T47D (cell line): ENCODE measurements at places on chromosomes 11 and 22.

- no peak for DNase-seq
These were observed 8.4 kb downstream of the CBX6 start for GRCh38 chr22:38863531-38864131.

DNA sequence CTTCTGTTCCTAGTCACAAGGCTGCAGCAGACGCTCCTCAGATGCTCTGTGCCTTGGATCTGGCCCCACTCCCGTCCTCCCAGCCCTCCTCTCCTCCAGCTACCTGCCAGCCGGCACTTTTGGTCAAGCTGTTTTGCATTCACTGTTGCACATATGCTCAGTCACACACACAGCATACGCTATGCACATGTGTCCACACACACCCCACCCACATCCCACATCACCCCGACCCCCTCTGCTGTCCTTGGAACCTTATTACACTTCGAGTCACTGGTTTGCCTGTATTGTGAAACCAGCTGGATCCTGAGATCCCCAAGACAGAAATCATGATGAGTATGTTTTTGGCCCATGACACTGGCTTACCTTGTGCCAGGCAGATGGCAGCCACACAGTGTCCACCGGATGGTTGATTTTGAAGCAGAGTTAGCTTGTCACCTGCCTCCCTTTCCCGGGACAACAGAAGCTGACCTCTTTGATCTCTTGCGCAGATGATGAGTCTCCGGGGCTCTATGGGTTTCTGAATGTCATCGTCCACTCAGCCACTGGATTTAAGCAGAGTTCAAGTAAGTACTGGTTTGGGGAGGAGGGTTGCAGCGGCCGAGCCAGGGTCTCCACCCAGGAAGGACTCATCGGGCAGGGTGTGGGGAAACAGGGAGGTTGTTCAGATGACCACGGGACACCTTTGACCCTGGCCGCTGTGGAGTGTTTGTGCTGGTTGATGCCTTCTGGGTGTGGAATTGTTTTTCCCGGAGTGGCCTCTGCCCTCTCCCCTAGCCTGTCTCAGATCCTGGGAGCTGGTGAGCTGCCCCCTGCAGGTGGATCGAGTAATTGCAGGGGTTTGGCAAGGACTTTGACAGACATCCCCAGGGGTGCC is 109.8 kb downstream of the BCR start:
- DNase-seq: peak; percentile 53

- DNase-seq: no peak
These were observed 17.6 kb downstream of the KCNC1 start for GRCh38 chr11:17752144-17752543.

GRCh38 chr22:22903355-22903777 is 15.8 kb downstream of the IGLL5 start:
- DNase-seq: no peak

DNA sequence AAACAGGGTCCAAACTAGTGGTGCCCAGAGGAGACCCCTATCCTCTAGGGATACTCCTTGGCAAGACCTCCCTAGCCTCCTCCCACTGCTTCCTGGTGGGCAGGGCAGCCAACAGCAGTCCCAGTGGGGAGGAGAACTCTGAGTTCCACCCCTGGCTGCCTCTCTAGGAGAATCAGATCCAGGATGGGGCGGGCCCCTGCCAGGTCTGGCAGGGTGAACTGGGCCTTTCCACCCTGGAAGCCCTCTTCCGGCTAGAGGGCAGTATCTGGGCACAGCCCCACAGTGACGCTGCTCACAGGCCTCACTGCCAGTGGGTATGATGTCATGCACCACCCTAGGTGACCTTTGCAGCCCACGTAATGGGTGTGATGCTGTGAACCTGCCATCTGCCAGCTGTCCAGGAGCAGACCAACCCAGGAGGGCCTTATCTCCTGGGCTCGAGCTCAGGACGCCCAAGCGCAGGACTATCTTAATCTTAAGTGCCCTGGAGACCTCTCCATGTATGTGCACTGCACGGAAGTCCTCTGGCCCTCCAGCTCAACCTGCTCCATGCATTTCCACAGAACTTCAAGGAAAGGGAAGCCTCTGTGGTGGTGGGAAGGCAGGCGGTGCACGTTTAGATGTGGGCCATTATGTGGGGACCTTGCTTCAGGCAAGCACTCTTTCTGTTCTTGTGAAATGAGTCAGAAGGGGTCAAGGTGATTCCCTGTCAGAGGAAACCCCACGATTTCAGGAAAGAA is 31.8 kb upstream of the FCHSD2 start:
- no peak for DNase-seq

- DNase-seq: no peak
These were observed 2.3 kb downstream of the TUBGCP6 start for GRCh38 chr22:50242406-50242949.

DNA sequence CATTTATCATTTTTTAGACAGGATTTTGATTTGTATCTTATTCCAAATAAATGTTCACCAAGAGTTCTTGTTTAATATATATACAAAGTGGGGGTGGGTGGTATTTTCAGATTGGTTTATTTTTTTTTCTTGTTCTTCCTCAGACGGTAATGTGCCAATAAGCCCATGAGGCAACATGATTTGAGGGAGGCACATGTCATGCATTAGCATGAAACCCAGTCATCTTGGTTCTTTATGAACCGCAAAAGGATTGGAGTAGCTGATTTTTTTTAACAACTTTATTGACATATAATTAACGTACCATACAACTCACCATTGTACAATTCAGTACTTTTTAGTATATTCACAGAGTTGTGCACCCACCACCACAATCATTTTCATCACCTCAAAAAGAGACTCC is 2.7 kb downstream of the BCL2L13 start:
- DNase-seq: no peak

DNA sequence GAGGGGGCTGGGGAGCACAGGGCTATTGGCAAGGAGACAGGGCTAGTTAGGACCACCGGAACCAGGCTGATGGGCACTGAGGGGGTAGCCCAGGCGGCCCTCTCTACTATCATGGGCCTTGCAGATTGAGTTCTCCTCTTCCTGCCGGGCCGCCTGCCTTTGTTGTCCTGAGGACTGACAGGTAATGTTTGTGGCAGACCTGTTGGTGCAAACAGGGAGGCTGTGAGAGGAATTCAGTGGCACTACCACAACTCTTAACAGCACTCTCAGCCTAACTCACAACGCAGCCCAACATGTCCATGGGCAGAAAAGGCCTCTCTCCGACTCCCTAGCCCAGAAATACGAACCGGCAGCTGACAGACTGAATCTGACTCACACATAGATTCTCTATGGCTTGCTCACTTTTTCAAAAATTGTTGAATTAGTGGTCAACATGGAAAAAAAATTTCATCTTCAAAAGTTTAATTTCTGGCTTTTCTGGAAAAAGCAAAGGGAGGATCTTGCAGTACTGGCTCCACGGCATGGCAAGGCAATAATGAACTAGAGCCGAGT is 11.4 kb downstream of the KCNJ5 start:
- no peak for DNase-seq

- DNase-seq: no peak
These were observed 25.1 kb downstream of the MRGPRG start for GRCh38 chr11:3193373-3194015.

- no peak for DNase-seq
These were observed 435.5 kb downstream of the RAB38 start for GRCh38 chr11:87739766-87740165.

DNA sequence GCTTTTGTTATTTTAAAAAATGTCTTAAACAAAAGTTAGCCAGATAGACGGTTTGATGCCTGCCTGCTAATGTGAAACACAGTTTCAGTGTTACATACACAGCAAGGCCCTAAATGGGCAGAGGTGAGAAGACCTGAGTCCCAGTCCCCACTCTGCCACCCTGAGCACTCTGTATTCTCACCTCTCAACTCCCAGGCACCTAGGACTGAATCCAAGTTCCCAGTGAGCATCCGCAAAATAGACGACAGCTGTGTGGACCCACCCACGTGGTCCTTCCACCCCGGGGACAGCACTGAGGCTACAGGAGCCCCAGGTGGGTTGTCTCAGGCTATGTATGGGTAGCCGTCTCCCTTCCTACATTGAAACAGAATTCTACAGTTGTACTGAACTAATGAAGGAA is 111.5 kb downstream of the RPL27A start:
- DNase-seq: no peak

GRCh38 chr11:94405062-94405833 is 4.0 kb upstream of the GPR83 start:
- no peak for DNase-seq

DNA sequence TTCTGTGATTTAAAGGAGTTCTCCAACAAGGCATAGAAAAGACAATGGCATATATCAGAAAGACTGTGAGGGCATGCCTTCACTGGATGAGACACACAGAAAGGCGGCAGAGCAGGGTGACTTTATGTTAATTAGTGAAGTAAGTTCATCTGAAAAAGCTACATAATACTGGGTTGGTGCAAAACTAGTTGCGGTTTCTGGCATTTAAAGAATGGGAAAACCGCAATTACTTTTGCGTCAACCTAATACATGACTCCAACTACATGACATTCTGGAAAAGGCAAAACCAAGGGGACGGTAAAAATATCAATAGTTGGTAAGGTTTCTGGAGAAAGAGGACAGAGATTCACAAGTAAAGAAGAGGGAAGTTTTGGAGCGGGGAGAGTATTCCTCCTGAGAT is 5.1 kb downstream of the RFPL1 start:
- DNase-seq: no peak

DNA sequence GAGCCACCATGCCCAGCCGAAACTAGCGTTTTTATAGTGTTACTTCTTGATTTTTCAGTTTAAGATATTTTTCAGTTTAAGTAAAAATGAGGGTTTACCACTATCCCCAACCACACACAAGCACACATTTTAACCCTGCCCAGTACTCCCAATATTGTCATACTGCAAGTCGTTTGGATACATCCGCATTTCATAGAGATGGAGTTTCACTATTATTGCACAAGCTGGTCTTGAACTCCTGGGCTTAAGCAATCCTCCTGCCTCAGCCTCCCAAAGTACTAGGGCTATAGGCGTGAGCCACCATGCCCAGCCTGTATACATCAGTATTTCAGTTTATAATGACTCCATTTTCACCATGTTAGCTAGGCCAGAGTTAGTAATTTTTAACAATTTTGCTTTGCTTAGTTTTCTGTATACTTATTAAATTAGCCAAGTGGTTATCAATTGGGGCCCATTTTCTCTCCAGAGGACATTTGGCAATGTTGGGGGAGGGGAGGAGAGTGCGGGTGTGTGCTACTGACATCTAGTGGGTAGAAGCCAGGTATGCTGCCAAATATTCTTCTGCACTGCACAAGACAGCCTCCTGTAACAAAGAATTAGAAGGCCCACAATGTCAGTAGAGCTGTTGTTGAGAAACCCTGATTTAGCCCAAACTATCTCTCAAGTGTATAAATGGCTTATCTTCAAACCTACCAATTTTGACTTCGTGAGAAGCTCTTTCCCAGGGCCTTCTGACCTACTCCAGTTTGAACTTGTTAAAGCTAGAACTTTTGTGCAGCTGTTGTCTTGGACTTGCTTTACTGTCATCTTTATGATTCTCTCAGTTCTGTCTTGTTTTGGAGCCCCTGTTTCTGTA is 7.3 kb downstream of the USP47 start:
- DNase-seq: no peak

GRCh38 chr11:69862797-69863543 is 43.8 kb upstream of the FGF3 start:
- DNase-seq: no peak
